ENCODE measurements at places on chromosomes 4 and X.
A peak's percentile ranks its signal among the peaks of the same experiment; 100 is the strongest.

- no peak for DNase-seq
Measured at GRCh38 chr4:168797738-168798375, 212.2 kb downstream of the CBR4 start.

DNA sequence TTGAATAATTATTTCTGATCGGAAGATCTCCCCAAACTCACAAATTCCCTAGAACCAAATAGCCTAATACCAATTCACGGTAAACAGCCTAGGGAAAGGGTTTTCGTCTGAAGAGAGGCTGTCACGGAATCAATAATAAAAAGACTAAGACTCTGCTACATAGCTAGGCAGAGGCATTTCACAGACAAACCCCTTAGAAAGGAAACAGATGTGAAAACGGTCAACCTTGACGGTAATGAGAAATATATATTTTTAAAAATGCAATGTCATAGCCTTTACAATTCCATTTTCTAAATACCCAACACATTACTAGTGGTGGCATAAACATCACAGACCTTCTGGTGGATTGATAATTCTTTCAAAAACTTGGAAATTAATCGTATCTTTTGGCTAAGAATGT, 28.4 kb downstream of the PROM1 start:
- no peak for DNase-seq

GRCh38 chr4:8586246-8586645, 6.1 kb downstream of the GPR78 start:
- no peak for DNase-seq

DNA sequence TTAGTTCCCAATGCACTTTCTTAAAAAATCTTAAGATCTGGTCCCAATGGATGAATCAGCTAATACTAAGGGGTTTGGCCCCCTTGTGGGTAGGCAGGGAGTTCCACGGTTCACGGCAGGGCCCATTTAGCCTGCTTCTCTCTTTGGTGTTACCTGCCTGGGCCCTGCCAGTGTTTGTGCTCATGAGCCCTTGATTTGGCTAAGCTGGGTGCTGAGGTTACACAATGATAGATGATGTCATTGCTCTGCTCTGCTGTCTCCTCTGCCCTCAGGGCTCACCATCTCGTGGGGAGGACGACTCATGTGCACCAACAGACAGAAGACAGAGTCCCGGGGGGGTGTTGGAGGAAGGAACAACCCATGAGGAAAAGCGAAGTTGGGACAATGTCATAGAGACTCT, 24.4 kb downstream of the RTL5 start:
- no peak for DNase-seq

DNA sequence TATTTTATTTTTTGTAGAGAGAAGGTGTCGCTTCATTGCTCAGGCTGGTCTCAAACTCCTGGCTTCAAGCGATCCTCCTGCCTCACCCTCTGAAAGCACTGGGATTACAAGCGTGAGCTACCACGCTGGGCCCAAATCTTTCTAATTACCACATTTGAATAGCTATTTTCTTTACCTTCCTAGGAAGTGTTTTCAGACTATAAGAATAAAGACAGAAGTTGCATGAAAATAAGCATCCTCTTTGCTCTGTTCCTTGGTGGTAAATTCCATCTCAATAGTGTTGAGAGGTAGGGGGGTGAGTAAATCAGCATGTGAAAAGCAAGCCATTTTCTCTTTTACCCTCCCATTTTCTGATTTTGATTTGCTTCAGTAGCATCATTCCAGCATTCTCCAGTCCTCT, 122.4 kb downstream of the LARP7 start:
- DNase-seq = no peak

DNA sequence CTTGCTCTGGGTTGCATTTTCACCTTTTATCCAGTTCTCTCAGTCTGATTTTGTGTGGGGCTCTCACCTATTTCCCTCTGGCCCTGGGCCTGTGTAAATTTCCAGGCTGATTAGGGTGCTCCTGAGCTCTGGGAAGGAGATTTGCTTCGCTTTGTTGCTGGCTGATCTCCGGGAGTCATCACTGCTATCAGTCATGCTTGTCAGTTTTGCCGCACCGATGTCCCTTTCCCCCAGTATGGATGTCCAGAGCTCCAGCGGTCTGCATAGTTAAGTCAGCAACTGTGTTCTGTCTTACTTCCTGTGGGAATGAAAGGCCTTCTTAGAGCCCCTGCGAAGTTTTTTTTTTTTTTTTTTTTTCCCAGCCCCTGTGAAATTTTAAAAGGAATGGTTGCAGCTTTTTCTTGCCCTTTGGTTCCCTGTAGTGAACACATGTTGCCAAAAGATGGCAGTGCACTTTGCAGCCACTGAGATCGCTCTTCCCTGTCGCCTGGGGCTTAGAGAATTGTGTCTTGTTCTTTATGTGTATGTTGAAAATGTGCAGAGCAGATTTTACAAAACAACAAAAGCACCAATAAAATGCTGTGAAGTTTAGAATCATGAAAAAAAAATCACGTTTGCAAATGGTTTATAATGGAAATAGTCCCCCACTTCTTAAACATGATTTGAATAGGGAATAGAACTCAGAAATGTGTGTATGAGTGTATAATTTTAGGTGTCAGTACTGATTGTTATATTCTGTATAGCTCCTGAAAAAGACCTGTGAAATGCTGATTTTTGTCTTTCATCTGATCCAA, 109.1 kb upstream of the SLC4A4 start:
- peak; percentile 3 for DNase-seq

- DNase-seq = no peak
Measured at GRCh38 chr4:161564230-161564834, 599.5 kb downstream of the FSTL5 start.

GRCh38 chrX:103344606-103345005, 11.7 kb upstream of the TCEAL9 start:
- DNase-seq = no peak

DNA sequence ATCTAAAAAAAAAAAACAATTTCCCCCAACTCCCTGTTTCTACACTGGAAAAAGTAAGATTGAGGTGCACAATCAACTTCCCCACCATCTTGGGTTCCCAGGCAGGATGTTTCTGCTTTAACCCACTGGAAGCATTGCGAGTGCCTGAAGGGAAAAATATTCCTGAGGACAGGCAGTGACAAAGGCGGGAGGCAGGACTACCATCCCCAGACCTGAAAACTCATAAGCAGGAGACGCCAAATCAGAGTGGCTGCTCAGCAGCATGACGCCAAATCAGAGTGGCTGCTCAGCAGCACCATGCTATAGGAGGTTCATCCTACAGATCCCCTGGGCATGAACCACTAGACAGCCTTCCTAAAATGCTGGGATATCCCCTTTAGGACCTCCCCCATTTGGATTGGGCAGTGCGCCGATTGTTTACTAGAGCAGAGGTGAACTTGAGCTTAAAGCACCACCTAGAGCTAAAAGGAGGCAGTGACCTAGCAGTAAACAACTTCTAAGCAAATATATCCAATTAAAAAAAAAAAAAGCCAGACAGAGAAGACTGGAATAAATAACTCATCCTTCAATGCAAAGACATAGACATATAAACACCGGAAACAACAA, 35.0 kb upstream of the GK start:
- no peak for DNase-seq
